ENCODE measurements at places on chromosomes 6 and 20.

DNA sequence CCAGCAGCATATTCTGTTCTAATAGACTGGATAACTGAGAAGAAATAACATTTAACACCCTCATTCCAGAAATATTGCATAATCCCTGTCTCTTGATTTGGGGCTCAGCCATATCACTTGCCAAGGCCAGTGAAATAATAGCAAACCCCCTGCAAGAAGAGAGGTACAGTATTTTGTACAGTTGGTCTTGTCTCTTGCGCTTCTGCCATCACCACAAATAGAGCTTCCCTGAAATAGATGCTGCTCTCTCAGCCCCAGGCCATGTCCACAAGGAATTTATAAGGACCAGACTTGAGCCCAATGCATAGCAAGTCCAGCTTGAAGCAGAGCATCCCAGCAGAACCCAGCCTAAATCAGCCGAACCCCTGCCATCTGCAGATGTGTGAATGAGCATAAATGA, 254.0 kb downstream of the GRM1 start:
- DNase-seq: no peak

- no peak for DNase-seq
Observed at GRCh38 chr6:13859871-13860555, 45.7 kb upstream of the MCUR1 start.

- no peak for DNase-seq
Observed at GRCh38 chr6:3646616-3647362, 104.7 kb downstream of the PXDC1 start.

GRCh38 chr6:131460614-131461000, 112.4 kb upstream of the ARG1 start:
- DNase-seq: no peak

GRCh38 chr20:13312300-13312699, 91.2 kb downstream of the ISM1 start:
- no peak for DNase-seq

GRCh38 chr20:4689220-4689619, 32.5 kb upstream of the PRND start:
- DNase-seq: peak; percentile 54

DNA sequence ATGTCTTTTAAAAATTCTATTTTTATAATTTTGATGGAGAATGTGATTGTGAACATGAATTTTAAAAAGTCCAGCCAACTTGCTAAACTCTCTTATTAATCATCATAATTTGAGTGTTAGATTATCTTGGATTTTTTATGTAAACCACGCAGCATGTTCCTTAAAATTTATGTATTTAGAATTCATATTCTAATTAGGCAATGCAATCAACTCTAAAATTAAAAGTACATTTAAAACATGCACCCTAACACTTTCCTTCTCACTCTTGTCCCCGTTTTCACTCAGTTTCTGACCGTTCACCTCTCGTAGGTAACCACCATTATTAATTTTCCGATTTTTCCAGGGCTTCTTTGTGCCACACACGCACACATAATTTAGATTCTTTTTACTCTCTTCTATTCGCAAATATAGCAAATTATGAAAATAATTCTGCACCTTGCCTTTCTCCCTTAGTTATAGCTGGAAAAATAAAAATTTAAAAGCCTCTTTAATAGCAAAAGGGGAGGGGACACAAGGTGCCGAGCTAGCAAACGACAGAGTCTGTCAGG, 329 bp upstream of the ZKSCAN3 start:
- no peak for DNase-seq

DNA sequence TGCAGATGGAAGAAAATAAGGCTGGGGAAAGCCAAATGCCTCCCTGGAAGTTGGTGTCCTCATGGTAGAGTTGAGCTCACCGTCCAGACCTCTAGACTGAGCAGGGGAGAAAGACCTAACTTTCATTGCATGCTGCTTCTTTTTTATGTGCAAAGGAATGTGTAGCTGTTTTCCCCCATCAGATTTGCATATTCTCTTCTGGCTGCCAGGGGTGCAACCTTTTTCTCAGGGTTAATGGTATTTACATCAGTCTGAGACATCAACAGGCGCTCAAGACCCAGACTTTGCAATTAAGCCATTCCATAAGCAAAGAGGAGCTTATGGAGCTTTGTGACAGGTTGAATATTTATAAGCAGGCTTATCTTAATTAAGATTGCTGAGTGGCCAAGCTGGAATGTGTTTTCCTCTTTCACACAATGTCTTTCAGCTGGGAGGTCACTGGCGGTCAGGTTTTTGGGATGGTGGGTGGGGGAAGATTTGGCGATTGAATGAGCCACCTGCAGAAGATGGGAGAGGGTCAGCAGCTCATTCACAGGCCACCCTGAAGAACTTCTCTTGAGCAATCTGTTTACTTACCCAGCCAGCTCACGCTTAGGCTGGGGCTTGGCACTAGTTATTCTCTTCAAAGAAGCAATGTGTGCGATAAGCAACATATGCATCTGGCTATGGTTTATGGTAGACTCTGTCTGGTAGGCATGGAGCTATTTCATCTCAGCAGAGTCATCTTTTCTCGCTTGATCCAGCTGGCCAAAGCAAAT, 88.6 kb downstream of the SCP2D1 start:
- no peak for DNase-seq

DNA sequence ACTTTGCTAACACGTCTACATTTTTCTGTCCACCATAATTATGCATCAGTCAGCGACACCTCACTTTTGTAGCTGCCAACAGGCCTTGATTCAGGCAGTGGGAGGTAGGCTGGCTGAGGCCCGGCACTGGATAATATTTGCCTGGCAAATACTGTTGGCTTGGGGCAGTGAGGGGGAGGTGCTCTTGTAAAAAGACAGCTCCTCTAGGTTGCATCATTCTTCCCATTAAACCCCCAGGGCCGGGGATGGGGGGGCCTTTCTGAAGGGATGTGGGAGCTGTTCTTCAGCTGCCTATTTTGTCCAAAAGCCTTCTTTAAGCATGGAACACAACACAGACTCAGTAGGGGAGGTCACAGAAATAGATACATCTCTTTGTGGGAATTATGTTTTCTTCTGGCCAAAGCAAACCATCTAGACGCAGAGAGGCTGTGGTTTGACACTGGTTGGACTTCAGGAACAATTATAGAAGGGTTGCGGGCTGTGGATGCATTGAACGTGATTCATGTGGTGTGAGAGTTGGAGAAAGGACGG, 338.3 kb upstream of the NT5E start:
- no peak for DNase-seq

DNA sequence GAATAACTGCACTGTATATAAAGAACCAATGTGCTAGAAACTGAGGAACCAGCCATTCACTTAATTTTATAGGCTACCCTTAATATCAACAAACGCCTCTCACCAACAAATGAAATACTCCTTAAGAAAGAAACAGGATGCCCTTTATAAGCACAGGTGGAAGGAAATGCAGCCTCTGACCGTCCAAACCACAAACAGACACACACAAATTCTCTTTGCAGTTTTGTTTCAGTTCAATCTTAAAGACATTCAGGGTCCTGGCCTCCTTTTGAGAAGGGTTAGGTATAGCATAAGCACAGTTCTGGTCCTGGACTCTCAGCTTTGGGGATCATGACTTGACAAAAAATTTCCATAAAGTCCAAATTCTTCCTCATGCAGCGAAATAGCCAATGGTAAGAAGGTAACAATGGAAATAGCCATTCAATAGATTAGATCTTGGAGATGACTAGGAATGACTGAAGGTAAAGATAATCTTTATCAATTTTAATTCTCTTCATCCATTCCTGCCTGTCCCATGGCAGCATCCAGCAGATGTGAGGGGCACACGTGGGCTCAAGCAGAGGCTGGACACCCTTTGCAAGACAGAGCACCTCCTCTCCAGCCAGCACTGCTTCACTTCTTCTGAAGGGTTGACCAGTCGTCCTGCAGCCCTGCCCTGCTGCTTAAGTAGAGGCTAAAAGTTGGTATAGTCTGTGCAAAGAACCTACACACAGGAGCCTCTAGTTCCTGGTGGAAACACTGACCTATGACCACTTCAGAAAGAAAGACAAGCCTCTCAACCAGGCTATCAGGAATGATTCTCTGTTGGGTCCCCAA, 123.9 kb downstream of the CD83 start:
- DNase-seq: no peak

GRCh38 chr6:140641412-140641811, 1267.0 kb upstream of the CITED2 start:
- no peak for DNase-seq

GRCh38 chr6:40349123-40349900, 237.9 kb downstream of the LRFN2 start:
- no peak for DNase-seq

- no peak for DNase-seq
Observed at GRCh38 chr6:90765491-90765890, 178.6 kb upstream of the MAP3K7 start.

- no peak for DNase-seq
Observed at GRCh38 chr6:152301021-152301764, 336.0 kb downstream of the SYNE1 start.

GRCh38 chr6:149347067-149347466, 29.6 kb downstream of the TAB2 start:
- DNase-seq: no peak

- DNase-seq: no peak
Observed at GRCh38 chr6:100119261-100119660, 125.2 kb upstream of the MCHR2 start.

DNA sequence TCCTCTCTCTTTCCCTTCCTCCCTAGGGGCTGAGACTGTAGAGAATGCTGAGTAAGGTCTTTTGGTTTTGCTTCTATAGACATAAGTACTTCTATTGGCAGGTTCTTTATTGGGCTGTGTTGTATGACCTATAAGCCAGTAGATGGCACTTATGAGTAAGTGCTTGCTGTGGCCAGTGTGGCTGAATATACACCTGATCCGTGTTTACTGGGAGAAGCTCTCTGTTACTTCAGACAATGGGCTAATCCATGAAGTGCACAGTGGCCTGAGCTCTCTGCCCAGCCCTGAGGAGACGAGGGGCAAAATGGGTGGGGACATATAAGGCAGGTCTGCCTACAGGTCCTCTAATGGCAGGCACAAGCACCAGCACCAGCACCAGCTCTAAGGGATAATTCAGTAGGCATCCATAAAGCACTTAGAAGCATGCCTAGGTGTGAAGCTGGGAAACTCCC, 610.3 kb downstream of the RNF144B start:
- DNase-seq: peak; percentile 15

DNA sequence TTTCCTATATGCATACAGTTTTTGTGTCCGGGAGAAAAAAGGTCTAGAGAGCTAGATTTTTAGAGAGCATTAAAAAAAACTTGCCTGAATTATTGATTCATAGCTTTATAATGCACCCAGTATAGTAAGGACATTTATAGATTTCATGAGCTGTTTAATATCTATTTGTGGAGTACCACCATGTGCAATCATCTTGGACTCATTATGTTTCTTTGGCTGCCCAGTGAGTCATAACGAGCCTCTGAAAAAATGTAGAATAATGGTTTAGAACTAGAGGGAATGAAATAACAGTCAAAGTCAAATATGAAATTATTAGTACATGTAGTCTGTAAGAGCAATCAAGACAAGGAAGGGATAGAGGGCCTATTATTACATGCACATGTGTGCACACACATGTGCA, 350.0 kb downstream of the CD83 start:
- no peak for DNase-seq

DNA sequence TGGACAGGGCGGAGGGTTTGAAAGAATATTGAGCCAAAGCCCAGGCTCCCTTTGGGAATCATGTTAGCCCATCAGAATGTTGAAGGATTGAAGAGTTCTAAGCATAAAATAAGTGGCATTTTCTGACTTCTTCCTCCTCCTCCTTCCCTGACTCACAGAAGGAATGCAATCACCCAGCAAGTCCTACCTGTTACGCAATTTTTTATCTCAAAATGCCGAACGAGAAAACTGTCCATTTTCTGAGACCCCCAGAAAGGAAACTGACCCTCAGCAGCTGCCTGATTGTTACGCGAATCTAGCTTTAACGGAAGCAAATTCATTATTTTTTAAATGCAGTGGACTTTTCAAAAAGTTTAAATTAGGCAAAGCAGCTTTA, 4.7 kb upstream of the DNAJC5 start:
- DNase-seq: peak; percentile 39

GRCh38 chr20:49924247-49924646, 8.9 kb upstream of the SPATA2 start:
- no peak for DNase-seq

DNA sequence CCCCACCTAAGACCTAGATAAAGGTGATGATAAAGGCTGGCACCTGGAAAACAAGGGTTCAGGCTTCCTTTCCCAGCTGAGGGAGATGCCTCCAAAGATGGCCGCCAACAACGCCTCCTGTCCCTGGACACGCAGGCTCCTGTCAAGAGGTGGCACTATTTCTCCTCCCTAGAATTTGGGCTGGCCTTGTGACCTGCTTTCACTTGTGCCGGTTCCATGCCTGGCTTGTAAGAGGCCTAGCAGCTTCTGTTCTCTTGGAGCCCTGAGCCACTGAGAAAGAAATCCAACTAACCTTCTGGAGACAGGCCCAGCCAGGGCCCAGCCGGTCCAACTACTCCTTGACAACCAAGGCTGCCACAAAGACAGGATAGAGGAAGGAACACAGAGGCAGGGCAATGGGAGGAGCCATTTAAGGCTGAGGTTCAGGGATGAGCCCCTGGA, 60.2 kb upstream of the RALY start:
- DNase-seq: peak; percentile 83

- DNase-seq: no peak
Observed at GRCh38 chr20:45813489-45813888, 1.0 kb downstream of the UBE2C start.

GRCh38 chr6:51514748-51515402, 572.5 kb downstream of the PKHD1 start:
- DNase-seq: no peak

DNA sequence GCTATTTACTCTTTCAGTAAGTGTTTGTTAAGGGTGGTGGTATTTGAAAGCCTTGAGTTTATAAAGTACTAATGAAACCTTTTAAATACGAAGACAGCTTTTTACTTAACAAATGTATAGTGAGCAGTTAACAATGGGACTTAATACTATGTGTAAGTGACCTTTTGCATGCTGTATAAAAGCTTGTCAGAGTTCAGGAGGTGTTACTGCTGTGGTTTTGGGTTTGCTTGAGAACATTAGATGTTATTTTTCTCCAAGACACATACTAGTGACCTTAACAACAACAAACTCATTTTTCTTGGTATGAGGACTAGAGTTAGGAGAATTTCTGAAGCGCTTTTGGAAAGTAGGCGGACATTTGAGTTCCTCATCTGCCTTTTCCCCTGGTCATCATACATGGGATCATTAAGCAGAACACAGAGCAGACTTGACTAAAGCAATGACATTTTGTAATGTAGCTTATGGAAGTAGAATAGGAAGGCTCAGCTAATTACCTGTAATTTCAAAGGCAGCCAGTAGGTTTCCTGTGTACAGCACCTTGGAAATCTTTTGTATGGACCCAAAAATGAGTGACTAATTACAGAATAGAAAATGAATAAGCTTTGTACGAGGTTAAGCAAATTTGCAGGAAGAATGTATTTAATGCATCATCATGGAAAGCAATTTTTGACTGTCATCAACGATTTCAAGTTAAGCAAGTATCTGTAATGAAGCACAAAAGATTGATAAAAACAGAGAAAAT, 14.1 kb downstream of the CDYL start:
- DNase-seq: peak; percentile 23

GRCh38 chr6:44761046-44761445, 373.5 kb downstream of the CDC5L start:
- DNase-seq: no peak

GRCh38 chr6:116247285-116247684, 6.6 kb downstream of the TSPYL4 start:
- DNase-seq: no peak

Measured in suppressor macrophage (primary cell).